NCI-H1930 (cell line): ENCODE measurements at places on chromosomes 7 and 10.

GRCh38 chr10:17208476-17208875 is 7.0 kb upstream of the TRDMT1 start:
- no peak for DNase-seq

DNA sequence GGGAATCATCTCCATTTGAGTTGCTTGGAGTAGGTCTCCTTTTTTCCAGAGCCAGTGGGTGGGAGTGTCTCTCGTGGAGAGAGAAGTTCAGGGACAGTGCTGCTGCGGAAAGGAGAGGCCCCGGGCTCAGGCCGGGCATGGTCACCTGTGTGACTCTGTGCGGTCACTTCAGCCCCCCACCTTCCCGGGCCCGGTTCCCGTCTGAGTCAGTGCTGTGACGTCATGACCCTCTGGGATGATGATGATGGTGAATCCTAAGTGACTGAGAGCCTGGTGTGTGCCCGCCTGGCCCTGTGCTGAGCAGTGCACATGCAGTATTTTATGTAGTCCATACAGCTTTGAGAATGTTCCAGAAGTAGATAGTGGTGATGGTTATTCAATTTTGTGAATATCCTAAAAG is 32.6 kb upstream of the AP5Z1 start:
- no peak for DNase-seq

GRCh38 chr7:155198901-155199845 is 98.5 kb upstream of the INSIG1 start:
- no peak for DNase-seq

GRCh38 chr7:72187179-72187578 is 225.0 kb downstream of the CALN1 start:
- DNase-seq, result no peak

GRCh38 chr10:73920089-73920488 is 9.2 kb downstream of the PLAU start:
- no peak for DNase-seq

GRCh38 chr7:33902746-33903145 is 2.6 kb upstream of the BMPER start:
- DNase-seq, result no peak

DNA sequence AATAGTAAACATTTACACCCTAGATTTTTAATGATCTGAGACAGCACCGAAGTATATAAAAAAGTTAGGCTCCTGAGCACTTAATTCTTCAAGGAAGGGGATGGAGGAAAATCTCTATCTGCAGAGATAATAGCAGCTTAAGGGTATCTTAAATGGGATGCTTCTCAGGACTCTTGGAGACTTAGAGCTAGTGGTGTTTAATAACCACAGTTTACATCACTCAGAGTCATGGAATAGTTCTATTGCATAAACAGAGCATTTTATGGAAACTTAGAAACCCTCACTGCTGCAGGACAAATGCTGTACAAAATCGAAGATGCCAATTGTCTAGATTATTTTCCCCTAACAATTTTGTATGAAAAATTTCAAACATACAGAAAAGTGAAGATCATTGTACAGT is 398.9 kb upstream of the GALNT17 start:
- no peak for DNase-seq

GRCh38 chr7:154837622-154838021 is 165.3 kb downstream of the PAXIP1 start:
- no peak for DNase-seq

DNA sequence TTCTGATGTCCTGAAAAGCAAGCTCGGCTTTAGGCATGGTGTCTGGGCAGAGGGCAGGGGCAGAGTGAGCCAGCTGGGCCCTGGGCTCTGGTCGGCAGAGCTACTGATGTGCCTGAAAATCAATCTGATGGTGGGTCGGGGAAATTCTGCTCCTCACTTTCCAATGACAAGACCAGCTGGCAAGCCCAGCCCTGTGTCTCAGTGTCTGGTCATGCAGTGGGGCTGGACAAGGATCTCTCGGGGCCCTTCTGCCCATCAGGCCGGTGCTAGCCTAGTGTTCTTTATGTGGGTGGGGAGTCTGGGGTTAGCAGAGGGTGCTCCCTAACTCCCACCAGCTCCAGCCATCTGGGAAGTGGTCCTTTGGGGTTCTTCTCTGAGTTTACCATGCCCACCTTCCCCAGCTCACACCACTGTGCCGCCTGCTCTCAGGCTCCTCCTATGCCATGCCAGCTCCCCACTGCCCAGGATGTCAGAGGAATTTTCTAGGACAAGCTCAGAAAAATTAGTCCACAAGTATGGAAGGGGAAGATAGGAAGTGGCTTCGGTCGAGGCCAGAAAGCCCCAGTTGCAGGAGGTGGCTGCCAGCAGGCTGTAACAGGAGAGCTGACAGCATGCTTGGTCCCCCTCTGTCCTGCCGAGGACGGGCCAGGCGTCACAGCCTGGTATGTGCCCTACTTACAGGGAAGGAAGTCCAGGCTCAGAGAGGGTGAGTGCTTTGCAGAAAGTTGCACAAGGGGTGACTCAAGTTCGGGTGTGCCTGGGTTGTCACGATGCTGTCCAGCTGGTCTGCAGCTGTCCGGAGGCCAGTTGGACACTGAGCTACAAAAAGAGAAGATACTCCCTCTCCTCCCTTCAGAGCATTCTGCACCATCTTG is 135.2 kb downstream of the ADCY1 start:
- DNase-seq, result no peak

- peak; percentile 56 for DNase-seq
These were observed 839.7 kb downstream of the CNTNAP2 start for GRCh38 chr7:146956321-146956720.

DNA sequence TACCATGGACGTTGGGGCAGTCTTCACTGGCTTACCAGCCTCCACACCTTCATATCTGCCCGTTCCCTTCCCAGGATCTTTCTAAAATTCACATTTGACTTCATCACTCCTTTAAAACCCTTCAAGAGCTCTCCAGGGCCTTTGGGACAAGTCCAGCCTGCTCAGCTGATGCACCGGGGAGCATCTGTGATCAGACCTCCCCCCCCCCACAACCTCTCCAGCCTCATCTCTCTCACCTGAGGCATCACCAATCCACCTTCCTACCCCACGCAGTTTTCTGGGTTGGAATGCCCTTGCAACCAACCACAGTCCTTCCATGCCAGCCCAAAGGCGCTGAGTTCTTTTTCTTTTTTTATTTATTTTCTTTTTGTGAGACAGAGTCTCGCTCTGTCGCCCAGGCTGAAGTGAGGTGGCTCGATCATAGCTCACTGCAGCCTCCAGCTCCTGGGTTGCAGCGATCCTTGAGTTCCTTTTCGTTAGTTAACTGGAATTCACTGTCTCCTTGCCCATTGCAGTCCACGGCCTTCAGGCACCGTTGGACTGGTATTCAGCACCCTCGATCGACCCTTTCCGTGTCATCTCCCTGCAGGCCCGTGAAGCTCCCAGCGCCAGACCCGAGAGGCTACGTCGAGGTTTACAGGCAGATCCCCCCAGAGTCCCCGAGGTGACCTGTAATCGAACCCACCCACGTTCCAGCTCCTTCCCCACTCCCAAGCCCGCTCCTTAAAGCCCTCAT is 654 bp downstream of the ALKBH4 start:
- no peak for DNase-seq

- no peak for DNase-seq
These were observed 57.3 kb downstream of the CHCHD3 start for GRCh38 chr7:133024596-133024995.

DNA sequence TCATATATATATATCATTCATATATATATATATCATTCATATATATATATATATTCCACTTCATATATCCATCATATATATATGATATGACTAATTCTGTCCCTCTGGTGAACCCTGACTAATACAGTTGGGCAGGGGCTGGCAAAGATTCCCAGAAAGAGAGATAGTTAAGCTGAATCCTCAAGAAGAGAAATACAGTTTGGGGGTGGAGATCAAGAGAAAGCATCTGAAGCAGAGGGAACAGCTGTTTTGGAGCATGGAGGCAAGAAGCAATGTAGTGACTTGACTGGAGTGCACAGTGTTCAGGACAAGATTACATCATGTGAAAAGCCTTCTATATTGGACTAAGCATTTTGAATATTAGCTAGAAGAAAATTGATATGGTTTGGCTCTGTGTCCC is 540.7 kb downstream of the MAGI2 start:
- DNase-seq, result no peak

- DNase-seq, result no peak
These were observed 99.6 kb downstream of the SVIL start for GRCh38 chr10:29535012-29535777.

DNA sequence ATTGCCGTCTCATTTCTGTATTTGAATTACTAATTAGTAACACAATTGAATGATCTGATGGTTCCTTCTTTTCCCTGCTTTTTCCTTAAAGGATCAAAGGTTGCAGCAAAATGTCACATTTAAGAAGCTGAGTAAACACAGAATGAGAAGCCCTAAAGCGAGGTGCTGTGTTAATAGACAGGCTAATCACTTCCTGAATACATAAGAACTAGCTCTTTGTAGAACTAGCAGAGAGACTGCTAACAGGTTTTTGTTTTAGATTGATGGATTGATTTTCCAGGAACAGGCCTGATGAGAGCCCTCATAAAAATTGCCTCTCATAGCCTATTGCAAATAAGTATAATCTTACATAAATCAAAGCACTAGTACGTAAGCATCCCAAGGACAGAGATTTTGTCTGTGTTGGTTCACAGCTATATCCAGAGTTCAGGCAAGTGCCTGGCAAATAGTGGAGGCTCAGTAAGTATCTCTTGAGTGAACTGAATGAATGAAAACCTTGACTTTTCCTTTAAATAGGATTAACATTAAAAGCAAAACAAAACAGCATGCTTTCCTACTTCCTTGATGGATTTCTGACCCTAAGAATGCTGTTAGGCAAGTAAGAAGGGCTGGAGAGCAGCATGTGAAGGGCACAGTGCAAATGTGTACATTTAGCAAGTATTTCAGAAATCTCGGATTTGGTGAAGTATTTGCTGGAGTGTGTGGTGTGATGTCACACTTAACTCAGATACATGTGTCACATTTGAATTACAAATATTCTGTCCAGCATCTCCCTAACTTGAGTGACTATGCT is 3.3 kb downstream of the TMEM229A start:
- no peak for DNase-seq

GRCh38 chr7:133796782-133797745 is 330.1 kb upstream of the LRGUK start:
- no peak for DNase-seq

- no peak for DNase-seq
These were observed 60.3 kb upstream of the IL6 start for GRCh38 chr7:22666732-22667131.

DNA sequence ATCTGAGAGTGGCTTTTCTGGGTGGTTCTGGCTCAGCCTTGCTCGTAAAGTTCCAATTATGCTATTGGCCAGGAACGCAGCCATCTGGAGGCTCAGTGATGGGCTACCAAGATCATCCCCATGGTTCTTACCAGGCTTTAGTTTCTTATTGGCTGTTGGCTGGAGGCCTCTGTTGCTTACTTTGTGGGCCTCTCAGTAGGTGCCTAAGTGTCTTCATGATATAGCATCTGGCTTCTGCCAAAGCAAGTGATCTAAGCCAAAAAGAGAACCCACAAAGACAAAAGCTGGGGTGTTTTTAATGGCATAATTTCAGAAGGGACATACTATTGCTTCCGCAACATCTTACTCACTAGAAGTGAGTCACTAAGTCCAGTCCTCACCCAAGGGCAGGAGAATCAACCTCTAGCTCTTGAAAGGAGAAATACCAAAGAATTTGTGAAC is 132.0 kb upstream of the MDFIC start:
- no peak for DNase-seq

DNA sequence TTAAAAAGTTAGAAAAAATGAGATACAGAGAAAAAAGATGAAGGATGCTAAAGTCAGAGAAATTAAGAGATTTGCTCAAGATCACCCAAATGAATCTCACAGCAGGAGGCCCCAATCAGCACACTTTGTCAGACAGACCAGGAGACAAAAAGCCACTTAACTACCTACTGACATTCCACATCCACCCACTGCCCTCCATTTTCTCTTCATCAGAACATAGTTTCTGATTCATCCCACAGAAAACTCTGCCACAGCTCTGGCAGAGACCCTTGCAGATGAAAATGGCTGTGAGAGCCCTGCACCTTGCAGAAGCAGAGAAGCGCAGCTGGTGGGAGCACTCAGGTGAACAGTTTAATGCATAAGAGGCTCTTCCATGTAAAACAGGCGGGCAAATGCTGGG is 26.6 kb downstream of the DGKI start:
- no peak for DNase-seq

DNA sequence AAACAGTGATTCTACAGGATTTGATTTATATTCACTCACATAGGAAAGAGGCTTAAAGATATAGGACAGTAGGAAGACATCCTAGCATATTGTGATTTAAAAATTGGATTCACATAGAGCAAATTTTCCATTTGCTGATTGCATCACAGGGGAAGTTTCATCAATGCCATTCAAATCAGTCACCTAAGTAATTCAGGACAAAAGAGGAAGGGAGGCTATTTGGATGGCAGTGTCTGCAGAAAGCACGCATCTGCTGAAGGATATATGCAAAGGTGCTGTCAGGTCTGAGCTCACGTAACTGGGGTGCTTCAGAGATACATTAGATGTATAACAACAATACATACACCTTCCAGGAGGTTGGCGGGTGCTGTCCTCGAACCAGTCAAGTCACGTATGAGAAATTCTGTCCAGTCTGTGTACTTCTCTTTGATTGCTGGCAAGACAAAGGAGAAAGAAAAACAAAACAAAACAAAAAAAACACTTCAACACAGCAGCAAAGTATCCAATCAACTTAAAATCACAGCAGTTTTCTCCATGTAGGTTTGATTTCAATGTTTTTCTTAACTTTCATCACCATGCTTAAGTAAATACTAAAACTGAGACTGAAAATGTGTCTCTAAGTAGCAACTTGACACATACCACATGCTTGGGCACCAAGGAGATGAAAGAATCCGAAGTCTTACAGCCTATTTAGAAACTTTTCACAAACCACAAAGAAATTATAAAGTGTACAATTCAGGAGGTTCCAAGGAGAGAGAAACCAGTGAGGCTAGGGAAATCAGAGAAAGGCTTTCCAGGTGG is 125.1 kb downstream of the SFMBT2 start:
- no peak for DNase-seq

GRCh38 chr7:68730964-68731363 is 867.3 kb upstream of the AUTS2 start:
- peak; percentile 60 for DNase-seq

DNA sequence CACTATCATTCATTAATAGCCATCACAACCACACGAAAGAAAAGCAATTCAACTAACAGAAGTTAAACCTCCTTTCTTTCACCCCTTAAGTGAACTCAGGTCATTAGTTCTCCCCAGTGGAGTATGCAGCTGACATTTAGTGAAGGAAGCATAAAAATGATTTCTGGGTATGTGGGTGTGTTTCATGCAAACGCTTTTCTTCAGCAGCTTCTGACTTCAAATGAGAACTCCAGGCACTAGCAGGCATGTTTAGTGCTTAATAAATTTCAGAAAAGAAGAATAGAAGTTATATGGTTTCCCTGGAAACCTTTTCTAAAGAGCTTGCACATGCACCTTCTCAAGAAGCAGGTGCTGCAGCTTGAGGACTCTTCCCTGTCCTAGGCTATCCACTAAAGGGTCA is 62.5 kb downstream of the PIK3CG start:
- DNase-seq, result no peak

DNA sequence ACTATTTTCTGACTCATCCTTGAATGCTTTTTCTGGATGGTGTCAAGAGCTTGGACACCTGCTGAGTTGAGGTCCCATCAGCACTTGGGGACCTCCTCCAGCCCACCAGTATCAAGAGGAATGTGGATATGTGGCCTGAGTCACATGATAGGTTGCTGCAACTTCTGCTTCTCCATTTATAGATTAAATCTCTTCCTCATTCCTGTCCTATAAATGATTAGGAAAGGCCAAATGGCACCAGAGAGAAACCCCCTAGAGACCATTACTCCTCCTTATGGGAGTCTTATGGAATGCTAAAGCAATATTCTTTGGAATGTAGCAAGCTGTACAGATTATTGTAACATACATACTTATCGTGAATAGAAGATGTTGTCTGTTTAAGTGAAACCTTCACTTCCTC is 85.6 kb downstream of the NEUROD6 start:
- DNase-seq, result no peak
